Colonic mucosa (tissue), 4 donors: ENCODE measurements at places on chromosomes 7 and 10. TPM values are rescaled to one million over a fixed set of nuclear protein-coding genes. Genes with fewer than 3 reads are reported as not detected.

C1GALT1 gene
- total RNA-seq = 33.9 TPM

GIMAP7 gene
- 5.6 TPM for total RNA-seq

IFRD1 gene
- total RNA-seq = 35.9 TPM

DNA sequence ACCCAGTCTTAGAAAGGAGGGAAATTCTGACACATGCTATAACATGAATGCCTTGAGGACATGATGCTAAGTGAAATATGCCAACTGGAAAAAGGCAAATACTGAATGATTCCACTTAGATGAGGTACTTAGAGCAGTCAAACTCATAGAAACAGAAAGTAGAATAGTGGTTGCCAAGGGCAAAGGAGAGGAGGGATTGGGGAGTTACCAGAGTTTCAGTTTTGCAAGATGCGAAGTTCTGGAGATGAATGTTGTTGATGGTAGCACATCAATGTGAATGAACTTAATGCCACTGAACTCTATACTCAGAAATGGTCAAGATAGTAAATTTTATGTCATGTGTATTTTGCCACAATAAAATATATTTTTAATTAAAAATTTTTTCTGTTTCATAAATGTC lies 38.9 kb downstream of the DRGX start:
- no peaks in the 10 kb centered on the region for H3K4me1 ChIP-seq
- H3K27me3 ChIP-seq = no peaks in the 10 kb centered on the region
- H3K36me3 ChIP-seq = no peaks in the 10 kb centered on the region
- DNase-seq = no peak
- no peak overlapping the region for H3K27ac ChIP-seq

- no peaks in the 10 kb centered on the region for H3K27me3 ChIP-seq
- H3K4me3 ChIP-seq = no peak overlapping the region
- no peak overlapping the region for H3K27ac ChIP-seq
- no peaks in the 10 kb centered on the region for H3K4me1 ChIP-seq
- DNase-seq = no peak
These were observed 712.1 kb upstream of the NRP1 start for GRCh38 chr10:34046506-34047034.

- no peaks in the 10 kb centered on the region for H3K4me1 ChIP-seq
- H3K4me3 ChIP-seq = no peak overlapping the region
- no peaks in the 10 kb centered on the region for H3K36me3 ChIP-seq
These were observed 18.6 kb upstream of the GOT1 start for GRCh38 chr10:99449023-99449422.

- no peak for DNase-seq
- no peak overlapping the region for H3K4me3 ChIP-seq
- H3K27ac ChIP-seq = no peak overlapping the region
- no peaks in the 10 kb centered on the region for H3K36me3 ChIP-seq
- H3K4me1 ChIP-seq = no peaks in the 10 kb centered on the region
- H3K27me3 ChIP-seq = no peaks in the 10 kb centered on the region
These were observed 60.6 kb downstream of the C10orf143 start for GRCh38 chr10:130049987-130050386.

DNA sequence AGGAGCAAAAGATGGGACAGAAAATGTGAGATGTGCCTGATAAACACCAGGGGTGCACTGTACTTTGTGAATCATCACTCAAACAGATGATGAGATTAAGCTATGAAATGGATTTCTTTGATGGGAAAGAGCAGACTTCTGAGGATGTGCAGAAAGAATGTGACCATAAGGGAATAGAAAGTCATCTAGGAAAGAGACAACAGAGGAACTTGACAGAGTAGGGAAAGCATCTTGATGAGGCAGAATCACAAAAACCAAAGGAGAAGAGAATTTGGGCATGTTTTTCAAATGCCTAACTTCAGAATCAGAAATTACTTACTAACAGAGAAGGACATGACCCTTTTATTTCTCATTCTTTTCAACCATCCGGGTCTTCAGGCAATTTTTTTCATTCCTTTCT lies 82.4 kb upstream of the LRRTM3 start:
- no peaks in the 10 kb centered on the region for H3K36me3 ChIP-seq
- no peaks in the 10 kb centered on the region for H3K4me1 ChIP-seq
- H3K27me3 ChIP-seq = no peaks in the 10 kb centered on the region
- no peak overlapping the region for H3K4me3 ChIP-seq
- no peak overlapping the region for H3K27ac ChIP-seq

- no peaks in the 10 kb centered on the region for H3K36me3 ChIP-seq
- DNase-seq = no peak
- H3K27me3 ChIP-seq = no peaks in the 10 kb centered on the region
- H3K27ac ChIP-seq = no peak overlapping the region
- peaks cover 7% of the 10 kb centered on the region for H3K4me1 ChIP-seq
- H3K4me3 ChIP-seq = no peak overlapping the region
These were observed 18.1 kb downstream of the RAPGEF5 start for GRCh38 chr7:22338877-22339276.

DNA sequence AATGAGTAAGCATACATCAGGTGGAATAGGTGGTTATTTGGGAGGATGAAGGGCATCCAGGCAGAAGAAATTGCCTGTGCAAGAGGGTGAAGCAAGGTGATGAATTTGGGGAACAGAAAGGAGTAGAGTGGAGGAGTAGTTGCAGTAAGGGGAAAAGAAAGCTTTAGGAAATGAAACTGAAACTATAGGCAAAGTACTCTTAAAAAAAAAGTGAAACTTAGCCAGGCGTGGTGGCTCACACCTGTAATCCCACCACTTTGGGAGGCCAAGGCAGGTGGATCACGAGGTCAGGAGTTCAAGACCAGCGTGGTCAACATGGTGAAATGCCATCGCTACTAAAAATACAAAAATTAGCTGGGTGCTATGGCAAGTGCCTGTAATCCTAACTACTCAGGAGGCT lies 17.6 kb downstream of the NUP205 start:
- H3K4me3 ChIP-seq = no peak overlapping the region
- H3K27me3 ChIP-seq = no peaks in the 10 kb centered on the region
- H3K36me3 ChIP-seq = peaks cover 7% of the 10 kb centered on the region
- DNase-seq = no peak
- H3K27ac ChIP-seq = no peak overlapping the region

DNA sequence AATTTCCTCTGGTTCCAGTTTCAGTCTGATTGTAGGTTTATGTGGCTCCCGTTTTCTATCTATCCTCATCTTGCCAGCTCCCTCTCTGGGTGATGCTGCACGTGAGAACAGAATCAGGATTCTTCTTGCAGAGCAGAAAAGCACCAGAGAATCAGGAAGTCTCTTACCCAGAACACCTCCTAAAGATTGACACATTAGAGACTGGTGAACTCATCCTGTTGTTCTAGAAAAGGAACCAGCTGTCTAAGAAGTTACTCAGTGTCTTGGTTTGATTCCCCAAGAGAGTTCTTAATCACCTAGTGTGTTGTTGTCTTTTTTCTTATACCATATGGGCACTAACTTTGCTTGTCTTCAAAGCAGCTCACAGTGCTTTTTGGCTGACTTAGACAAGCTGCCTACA lies 152.4 kb downstream of the DGKI start:
- no peak overlapping the region for H3K4me3 ChIP-seq
- H3K27me3 ChIP-seq = no peaks in the 10 kb centered on the region
- DNase-seq = no peak

- H3K36me3 ChIP-seq = no peaks in the 10 kb centered on the region
- no peak for DNase-seq
- H3K4me1 ChIP-seq = no peaks in the 10 kb centered on the region
- H3K4me3 ChIP-seq = no peak overlapping the region
- H3K27me3 ChIP-seq = no peaks in the 10 kb centered on the region
- no peak overlapping the region for H3K27ac ChIP-seq
These were observed 69.7 kb upstream of the EGR2 start for GRCh38 chr10:62885684-62886461.

GRCh38 chr10:129694691-129695243 lies 227.7 kb downstream of the MGMT start:
- peak; percentile 44 for DNase-seq
- H3K27me3 ChIP-seq = no peaks in the 10 kb centered on the region
- no peak overlapping the region for H3K4me3 ChIP-seq
- no peaks in the 10 kb centered on the region for H3K4me1 ChIP-seq
- no peaks in the 10 kb centered on the region for H3K36me3 ChIP-seq
